ENCODE measurements at places on chromosomes 4 and X. TPM values are rescaled to one million over a fixed set of nuclear protein-coding genes. Genes with fewer than 3 reads are reported as not detected.

GRCh38 chrX:36581030-36581429 is 427.1 kb upstream of the FAM47C start:
- DNase-seq, result no peak

- DNase-seq, result peak; percentile 83
These were observed 39.5 kb upstream of the MAP3K15 start for GRCh38 chrX:19554786-19555185.

DNA sequence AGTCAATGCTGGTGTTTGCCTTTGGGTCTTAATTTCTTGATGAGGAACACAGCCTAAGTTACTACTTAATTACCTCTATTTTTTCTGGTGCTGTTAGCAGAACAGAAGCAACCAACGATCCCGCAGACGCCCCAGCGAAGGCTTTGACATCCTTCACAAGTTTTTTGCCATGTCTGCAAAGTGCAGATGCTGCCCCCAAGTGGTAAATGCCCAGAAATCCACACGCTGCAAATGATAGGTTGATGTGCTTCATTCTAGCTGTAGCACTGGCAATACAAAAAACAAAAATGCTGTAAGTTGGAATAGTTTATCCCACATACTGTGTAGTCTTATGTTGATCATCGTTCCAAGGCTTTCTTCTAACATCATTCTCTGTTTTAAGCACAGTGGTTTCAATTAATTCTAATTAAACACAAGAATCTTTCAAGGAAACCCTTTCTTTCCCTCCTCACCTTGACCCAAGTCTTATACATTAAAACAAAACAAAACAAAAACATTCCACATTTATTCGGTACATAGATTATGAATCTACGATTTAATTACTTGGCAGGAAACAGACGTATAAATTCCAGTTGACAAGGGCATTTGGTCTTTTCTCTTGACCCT is 1.2 kb downstream of the PNPLA4 start:
- peak; percentile 63 for DNase-seq

- DNase-seq, result peak; percentile 81
These were observed 1492.2 kb upstream of the TENM3 start for GRCh38 chr4:180751009-180751408.

- DNase-seq, result no peak
These were observed 439.8 kb downstream of the NLGN4X start for GRCh38 chrX:5788910-5789309.

Gene PFKFB1
- under 0.01 TPM for total RNA-seq

DNA sequence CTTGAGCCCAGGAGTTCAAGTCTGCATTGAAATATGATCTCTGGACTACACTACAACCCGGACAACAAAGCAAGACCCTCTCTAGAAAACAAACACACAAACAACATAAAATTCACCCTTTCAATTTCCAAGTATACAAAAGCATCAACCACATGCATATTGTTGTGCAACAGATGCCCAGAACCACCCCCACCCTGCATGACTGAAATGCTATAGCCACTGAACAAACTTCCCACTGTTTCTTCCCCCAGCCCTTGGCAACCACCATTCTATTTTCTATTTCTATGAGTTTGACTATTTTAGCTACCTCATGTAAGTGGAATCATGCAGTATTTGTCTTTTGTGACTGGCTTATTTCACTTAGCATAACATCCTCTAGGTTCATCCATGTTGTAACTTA is 14.2 kb upstream of the C4orf51 start:
- DNase-seq, result no peak

GRCh38 chr4:189988877-189989431 is 38.1 kb downstream of the FRG2 start:
- no peak for DNase-seq

GRCh38 chr4:184752496-184753275 is 18.8 kb upstream of the CENPU start:
- no peak for DNase-seq

DNA sequence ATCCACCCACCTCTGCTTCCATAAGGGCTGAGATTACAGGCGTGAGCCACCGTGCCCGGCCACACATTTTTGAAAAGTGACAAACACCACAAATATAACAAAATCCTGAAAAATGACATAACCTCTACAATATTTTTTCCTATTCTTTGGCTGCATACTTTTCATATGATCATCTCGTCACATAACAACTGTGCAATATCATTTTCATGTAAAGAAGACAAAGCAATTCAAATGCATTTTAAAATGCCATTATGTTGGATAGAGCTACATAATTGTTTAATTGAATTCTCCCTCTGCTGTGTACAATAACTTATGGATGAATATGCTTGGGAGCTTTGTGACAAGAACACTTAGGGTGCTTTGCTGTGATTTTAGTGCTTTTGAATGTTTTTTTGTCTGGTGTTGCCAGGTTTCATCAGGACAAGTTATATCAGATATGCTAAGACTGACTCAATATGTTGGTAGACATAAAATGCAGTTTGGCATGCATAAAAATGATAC is 132.9 kb downstream of the CHIC2 start:
- no peak for DNase-seq

DNA sequence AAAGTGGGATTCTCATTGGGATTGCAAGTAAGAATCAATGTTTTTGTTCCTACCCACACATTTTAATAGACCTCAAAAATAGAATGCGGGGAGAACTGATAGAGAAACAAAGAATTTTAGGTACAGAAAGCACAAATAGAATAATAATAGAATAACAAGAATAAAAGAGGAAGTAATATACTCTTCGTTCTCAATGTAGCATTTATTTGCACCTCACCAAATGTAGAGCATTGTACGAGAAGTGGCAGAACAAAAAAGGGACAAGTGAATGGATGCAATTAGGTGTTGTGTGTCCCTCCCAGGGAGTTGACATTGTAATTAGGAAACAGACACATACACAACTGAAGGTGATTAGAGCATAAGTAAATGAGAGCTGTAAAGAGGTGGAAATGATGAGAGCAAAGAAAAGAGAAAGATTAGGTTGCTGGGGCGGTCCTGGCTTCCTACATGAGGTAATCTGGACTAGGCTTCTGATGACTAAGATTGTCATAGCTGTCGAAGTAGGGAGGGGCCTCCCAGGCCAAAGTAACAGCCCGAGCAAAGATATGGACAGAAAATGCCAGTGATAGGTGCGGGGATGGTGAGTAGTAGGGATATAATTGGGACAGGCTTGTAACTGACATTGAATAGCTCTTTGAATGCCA is 10.4 kb downstream of the RAB9A start:
- peak; percentile 23 for DNase-seq

DNA sequence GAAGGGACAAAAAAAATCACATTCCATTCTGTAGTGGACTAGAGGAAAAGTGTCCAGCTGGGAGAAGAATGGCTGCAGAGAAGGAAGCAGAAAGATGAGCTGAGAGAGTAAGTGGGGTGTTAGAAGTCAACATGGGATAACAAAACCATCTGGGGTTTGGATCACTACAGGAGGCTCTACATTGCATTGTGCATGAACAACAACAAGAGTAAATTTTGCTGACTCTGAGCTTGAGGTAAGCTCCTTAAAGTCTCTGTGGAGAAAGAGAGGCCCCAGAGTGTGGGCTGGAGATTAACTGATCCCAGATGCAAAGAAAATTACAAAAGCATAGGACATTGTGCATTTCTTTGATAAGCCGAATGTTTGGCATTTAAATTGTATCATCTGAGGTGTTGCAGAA is 128.9 kb downstream of the UGT8 start:
- DNase-seq, result no peak

DNA sequence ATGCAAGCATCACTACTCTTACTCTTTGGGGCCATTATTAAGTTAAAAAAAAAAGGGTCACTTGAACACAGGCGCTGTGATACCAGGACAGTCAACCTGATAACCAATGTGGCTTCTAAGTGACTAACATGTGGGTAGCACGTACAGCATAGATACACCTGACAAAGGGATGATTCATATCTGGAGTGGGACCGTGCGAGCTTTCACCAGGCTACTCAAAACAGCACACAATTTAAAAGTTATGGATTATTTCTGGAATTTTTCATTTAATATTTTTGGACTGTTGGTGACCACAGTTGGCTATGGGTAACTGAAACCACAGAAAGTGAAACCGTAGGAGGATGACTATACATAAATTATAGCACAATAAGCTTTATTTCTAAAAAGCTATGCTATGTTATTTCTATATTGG is 113.8 kb upstream of the STIM2 start:
- DNase-seq, result no peak

GRCh38 chr4:41436419-41436818 is 101.5 kb upstream of the LIMCH1 start:
- no peak for DNase-seq

GRCh38 chrX:109732017-109732801 is 848 bp downstream of the ACSL4 start:
- DNase-seq, result peak; percentile 59

Gene FABP2
- not detected for total RNA-seq
